ENCODE measurements at places on chromosomes 16 and 17. TPM values are rescaled to one million over a fixed set of nuclear protein-coding genes. Genes with fewer than 3 reads are reported as not detected.

- no peak for DNase-seq
Measured at GRCh38 chr17:11948789-11949188, 48.5 kb downstream of the ZNF18 start.

The RHBDL3 gene
- total RNA-seq: not detected

DNA sequence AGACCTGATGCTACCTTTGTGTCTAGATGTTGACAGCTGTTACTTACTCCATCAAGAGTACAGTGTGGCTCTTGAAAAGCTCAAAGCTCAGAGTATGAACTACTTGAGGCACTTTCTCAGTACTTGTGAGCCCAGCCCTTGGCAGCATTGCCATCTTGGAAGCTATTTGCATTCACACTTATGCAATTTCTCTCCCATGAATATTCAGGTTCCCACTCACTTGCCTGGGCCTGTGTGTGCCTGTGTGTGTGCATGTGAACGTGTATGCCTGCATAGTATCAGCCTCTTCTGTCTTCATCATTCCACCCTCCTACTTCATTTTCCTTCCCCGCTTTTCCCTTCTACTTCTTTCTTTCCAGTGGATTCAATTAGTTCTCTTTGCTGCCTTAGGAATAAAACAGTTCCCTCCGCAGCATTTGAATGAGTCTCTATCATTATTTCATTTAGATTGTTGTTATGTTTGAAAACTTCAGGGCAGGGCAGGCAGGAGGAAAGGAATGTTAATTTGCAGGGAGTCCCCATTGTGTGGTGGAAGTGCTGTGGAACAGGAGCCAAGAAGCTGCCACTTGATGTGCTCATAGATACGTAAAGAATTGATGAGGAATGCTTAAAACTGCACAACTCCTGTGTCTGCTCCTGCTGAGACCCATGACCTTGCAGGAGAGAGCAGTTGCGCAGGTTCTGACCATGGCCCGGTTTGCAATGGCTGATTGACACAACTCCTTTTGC lies 58.9 kb downstream of the HS3ST4 start:
- DNase-seq: no peak

- DNase-seq: no peak
Measured at GRCh38 chr17:64767269-64767997, 105.3 kb upstream of the SMURF2 start.

DNA sequence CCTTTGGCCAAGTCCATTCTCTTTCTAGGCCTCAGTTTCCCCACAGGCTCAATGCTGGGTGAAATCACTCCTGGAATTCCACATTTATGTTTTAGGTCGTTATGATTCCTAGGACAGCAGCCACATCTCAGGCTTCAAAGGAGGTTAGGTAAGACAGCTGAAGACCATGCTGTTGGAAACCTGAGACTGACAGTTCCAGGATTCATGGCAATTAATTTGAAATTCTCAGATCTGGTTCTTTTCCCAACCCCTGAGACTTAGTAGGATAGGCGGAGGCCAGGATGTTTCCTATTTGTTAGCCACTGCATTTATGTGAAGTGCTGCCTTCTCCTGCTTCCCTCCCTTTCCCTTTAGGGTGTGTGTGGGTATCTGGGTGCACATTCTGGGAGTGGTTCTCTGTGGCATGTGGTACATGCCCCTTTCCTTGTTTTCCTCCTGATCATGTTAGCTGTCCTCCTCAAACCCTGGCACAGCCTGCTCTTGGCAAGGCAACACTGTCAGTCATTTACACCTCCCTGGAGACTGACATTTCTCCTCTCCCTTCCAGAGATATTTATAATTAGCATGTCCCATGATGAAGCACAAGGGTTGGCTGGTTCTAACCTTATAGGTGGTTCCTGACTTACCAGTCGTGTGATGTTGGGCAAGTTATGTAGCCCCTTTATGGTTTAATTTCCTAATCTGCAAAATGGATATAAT lies 91.4 kb upstream of the SALL1 start:
- no peak for DNase-seq

DNA sequence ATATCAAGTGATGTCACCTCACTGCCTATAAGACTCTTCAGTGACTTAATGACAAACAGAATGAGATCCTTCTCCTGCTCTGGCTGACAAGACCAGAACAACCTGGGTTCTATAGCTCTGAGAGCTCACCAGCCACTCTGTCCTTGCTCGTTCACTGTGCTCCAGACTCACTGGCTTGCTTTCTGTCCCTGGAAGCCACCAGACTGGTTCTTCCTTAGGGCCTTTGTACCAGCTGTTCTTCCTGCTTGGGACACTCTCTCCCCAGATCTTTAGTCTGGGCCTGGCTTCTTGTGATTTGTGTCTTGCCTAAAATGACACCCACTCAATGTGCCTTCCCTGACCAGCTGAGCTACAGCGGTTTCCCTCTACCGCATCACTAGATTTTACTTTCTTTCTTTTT lies 76.1 kb downstream of the FTO start:
- DNase-seq: peak; percentile 50

GRCh38 chr17:61484174-61484573 lies 32.0 kb downstream of the TBX4 start:
- no peak for DNase-seq

GRCh38 chr17:19647697-19648474 lies 665 bp upstream of the ALDH3A2 start:
- peak; percentile 54 for DNase-seq

GRCh38 chr17:27620721-27621120 lies 10.3 kb upstream of the LGALS9 start:
- DNase-seq: no peak

DNA sequence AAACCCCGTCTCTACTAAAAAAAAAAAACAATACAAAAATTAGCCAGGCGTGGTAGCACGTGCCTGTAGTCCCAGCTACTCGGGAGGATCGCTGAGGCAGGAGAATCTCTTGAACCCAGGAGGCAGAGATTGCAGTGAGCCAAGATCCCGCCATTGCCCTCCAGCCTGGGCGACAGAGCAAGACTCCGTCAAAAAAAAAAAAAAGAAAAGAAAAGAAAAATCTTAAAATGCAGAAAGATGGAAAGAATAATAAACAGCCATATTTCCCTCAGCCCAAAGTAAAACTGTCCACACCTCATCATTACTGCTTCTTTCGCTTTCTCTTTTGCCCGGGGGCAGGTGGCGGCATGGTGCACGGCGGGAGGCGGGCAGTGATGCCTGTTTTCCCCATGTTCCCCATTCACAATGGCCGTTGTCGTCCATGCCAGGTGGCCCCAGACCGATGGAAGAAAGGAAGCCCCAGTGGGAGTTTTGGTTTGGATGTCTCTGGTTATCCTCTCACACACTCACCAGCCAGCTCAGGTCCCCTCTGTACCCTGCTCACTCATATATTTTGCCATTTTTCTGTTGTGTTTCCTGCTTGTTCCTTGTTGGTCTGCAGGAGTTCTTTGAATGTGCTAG lies 37.0 kb upstream of the PEMT start:
- DNase-seq: peak; percentile 46

DNA sequence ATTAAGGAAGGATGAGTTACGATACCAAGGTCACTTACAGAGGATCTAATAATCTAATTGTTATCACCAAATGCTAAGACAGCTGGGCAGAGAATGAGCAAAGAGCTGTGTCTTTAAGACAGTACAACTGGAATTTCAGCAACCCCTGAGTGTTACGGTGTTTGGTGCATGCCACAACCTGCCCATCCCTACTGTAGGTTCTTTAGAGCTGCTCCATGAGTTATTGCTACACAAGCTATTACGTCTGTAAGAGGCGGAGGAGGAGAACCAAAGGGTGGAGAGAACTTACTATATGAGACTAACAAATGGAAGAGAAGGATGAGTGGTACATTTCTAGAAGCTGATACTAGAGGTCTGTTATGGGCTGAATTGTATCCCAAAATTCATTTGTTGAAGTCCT lies 14.2 kb upstream of the C17orf78 start:
- DNase-seq: peak; percentile 24

DNA sequence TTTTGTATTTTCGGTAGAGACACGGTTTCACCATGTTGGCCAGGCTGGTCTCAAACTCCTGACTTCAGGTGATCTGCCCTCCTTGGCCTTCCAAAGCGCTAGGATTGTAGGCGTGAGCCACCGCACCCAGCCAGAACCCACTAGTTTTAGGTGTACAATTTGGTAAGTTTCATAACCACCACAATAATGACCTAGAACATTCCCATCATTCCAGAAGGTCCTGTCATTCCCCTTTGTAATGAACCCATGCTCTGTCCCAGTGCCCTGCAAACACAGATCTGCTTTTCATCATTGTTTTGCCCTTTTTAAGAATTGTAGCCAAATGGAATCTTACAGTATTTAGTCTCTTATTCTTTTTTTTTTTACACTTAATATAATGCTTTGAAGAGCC lies 35.6 kb upstream of the IRF8 start:
- DNase-seq: no peak

- DNase-seq: no peak
Measured at GRCh38 chr17:17253406-17253805, 16.4 kb upstream of the FLCN start.
